Kidney epithelial cell (primary cell): ENCODE measurements at places on chromosomes 13 and 19. TPM values are rescaled to one million over a fixed set of nuclear protein-coding genes. Genes with fewer than 3 reads are reported as not detected.

The FRY gene
- total RNA-seq = 4.9 and 6.7 TPM in 2 replicates

The NBEA gene
- 5.3 and 6.1 TPM in 2 replicates for total RNA-seq

The ZNF846 gene
- 2.8 and 4.2 TPM in 2 replicates for total RNA-seq

The MICU2 gene
- 104 and 118 TPM in 2 replicates for total RNA-seq

The AMH gene
- 0.89 TPM in 1 of 2 replicates, not detected in the other for total RNA-seq

The FBXO17 gene
- 17.9 and 20.1 TPM in 2 replicates for total RNA-seq

The UPK1A gene
- total RNA-seq = not detected in 2 replicates

The ZNF582 gene
- total RNA-seq = 1.1 and 5.1 TPM in 2 replicates

The PGLYRP1 gene
- total RNA-seq = not detected in 2 replicates

The NAXD gene
- total RNA-seq = 25.6 and 27.9 TPM in 2 replicates

The ASPDH gene
- total RNA-seq = not detected in 2 replicates

The CNFN gene
- not detected in 2 replicates for total RNA-seq

The KLF1 gene
- not detected in 2 replicates for total RNA-seq

The OR10H4 gene
- total RNA-seq = not detected in 2 replicates

The HIPK4 gene
- total RNA-seq = 0.55 TPM in 1 of 2 replicates, not detected in the other

The TUBA3C gene
- total RNA-seq = not detected in 2 replicates

The RFPL4AL1 gene
- not detected in 2 replicates for total RNA-seq

The MCEMP1 gene
- not detected in 2 replicates for total RNA-seq

The TNNT1 gene
- total RNA-seq = 5.8 and 7.1 TPM in 2 replicates

The MEIOSIN gene
- total RNA-seq = not detected in 2 replicates

The NCAN gene
- total RNA-seq = 0.17 TPM in 1 of 2 replicates, not detected in the other

The TMEM145 gene
- total RNA-seq = 0.54 and 4.9 TPM in 2 replicates

The KLK15 gene
- not detected in 2 replicates for total RNA-seq

The OVOL3 gene
- not detected in 2 replicates for total RNA-seq

The TJP3 gene
- 1.7 and 7.8 TPM in 2 replicates for total RNA-seq

The ZNF560 gene
- 0.33 and 0.55 TPM in 2 replicates for total RNA-seq

The AXL gene
- 128 and 138 TPM in 2 replicates for total RNA-seq

The FGF22 gene
- not detected in 2 replicates for total RNA-seq

The APOC4 gene
- total RNA-seq = not detected in 2 replicates

The TMEM150B gene
- total RNA-seq = not detected in 2 replicates

The GRIN3B gene
- 0.08 and 1.6 TPM in 2 replicates for total RNA-seq

The AKT2 gene
- total RNA-seq = 72.3 and 73.5 TPM in 2 replicates

The CGB7 gene
- total RNA-seq = 5.5 and 14.4 TPM in 2 replicates

The KIR2DL4 gene
- total RNA-seq = not detected in 2 replicates

The SLC17A7 gene
- total RNA-seq = 0.07 TPM in 1 of 2 replicates, not detected in the other

The ZNF226 gene
- 11.2 and 26.8 TPM in 2 replicates for total RNA-seq

The KXD1 gene
- total RNA-seq = 121 and 172 TPM in 2 replicates

The OR7A10 gene
- not detected in 2 replicates for total RNA-seq

The COG3 gene
- total RNA-seq = 23.1 and 32.3 TPM in 2 replicates

The PRX gene
- total RNA-seq = 2.5 and 2.7 TPM in 2 replicates

The ACER1 gene
- not detected in 2 replicates for total RNA-seq

The SIGLEC8 gene
- not detected in 2 replicates for total RNA-seq
